ENCODE measurements at places on chromosomes 5 and 9.

DNA sequence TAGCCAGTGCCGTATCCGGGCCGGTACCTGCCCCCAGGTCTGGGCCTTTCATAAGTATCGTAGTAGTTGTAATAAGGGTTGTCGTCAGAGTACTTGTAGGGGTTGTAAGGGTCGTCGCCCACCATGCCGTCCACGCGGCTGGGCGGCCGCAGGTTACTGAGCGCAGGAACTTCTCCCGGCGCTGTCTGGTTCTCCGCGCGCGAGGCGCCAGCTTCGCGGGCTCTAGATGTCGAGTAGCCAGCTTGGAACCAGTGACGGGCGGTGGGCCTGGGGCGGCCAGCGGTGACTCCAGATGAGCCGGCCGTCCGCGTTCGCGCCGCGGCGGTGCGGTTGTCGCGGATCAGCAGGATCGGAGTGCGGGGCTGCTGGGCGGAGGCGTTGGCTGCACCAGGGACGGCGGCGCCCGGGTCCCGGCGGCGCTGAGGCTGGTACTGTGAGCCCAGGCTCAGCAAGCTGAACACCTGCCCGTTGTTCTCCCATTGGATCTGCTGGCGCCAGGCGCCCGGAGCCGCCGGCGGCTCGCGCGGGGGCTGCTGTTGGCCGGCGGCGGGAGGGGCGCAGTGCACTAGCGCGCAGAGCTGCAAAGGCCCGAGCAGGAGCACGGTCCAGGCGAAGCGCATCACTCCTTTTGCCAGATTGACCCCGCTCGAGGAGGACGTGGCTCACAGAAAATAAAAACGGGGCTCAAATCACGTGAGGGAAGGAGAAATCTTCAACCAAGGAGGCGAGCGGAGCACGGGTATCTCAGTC, 518 bp downstream of the LOX start:
- DNase-seq, result no peak

DNA sequence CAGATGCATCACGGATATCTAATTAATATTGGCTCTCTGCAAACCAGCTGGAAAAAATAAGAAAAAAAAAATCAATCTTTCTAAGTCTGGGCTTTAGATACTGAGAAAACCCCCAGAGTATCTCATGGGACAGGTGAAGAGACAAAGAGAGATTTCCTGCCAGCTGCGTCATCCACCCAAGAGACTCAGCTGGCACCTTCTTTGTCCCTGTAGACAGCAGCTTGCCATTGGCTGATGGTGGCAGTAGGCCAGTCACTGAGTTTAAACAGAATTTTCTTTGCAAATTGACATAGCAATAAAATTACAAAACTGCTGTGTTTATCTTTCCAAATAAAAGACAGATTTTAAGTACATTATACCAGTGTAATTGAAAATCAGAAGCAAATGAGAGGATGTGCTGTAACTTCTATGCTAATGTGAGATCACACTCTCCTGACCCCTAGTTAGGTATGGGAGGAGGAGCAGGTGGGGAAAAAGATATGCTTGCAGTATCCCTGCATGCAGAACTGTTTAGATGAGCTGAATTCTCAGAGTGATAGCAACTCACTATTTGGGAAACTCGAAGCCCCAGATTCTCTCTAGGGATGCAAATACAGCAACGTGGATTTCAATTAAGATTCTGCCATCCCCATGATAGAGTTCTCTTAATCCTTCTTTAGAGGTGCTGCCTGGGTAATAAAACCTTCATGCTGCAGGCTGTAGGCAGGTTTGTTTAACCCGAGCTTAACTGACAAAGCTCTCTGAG, 72.2 kb downstream of the NMUR2 start:
- no peak for DNase-seq

GRCh38 chr5:161332343-161332742, 214.2 kb downstream of the GABRB2 start:
- DNase-seq, result no peak

GRCh38 chr5:139065306-139065705, 132.9 kb downstream of the SIL1 start:
- no peak for DNase-seq

- no peak for DNase-seq
Measured at GRCh38 chr5:62068554-62068953, 237.5 kb upstream of the KIF2A start.

GRCh38 chr5:169029661-169030274, 271.2 kb downstream of the SLIT3 start:
- DNase-seq, result no peak

- no peak for DNase-seq
Measured at GRCh38 chr5:172612771-172613170, 28.3 kb upstream of the NEURL1B start.

DNA sequence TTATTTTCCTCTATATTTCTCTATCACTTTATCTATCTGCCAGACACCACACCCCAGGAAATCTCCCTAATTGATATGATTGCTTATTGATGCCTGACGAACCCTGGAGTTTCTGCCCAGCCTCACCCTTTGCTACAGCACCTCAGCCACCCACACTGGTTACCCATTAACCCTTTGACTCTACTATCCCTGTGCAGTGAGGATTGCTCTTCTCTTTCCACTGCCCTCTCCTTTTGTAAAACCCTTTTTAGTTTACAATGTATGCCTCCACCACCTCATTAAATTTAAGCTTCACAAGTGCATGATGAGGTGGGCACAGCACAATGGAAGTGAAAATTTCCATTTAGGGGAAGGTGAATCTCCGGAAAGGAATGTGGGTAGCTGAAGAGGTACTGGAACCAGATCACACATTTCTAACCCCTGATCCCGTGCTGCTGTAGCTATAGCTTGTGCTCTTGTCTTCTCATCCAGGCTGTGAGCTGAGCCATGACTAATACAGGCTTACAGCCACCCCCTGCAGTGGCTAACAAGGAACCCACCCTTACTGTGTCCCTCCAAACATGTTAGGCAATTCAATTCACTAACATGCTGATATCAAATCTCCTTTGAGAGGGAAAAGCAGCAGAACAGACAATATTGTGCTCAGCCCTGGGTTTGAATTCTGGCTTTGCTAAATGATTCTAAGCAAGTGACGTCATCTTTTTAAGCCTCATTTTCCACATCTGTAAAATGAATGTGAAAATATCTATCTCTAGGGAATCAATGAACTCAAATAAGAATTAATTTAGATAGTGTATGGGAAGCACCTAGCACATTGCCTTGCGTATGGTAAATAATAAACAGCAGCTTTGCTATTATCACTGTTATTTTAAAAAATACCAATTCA, 186.9 kb upstream of the TRIM32 start:
- DNase-seq, result no peak

DNA sequence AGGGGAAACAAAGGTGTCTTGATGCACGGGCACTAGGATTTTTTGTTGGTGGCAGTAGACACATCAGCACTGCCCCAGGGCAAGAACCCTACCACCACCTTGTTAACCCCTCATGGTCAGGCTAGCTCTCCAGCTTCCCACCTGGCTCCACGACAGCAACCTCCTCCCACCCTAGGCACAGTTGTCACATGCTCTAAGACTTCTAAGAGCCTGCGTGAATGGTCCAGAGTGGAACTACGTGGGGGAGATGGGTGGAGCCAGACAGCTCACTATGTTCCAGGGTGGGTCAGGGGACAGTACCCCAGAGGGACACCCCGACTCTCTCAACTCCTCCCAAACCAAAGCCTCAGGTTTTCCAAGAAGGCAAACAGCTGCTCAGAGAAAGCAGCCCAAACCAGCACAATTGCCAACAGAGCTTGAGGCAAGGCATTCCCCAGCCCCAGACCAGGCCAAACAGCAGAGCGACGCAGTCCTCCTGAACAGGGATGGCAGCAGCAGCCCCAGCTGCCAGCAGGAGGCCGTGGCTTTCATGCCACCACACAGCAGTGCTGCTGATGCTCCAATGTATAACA, 78.0 kb downstream of the NRG2 start:
- DNase-seq, result no peak

DNA sequence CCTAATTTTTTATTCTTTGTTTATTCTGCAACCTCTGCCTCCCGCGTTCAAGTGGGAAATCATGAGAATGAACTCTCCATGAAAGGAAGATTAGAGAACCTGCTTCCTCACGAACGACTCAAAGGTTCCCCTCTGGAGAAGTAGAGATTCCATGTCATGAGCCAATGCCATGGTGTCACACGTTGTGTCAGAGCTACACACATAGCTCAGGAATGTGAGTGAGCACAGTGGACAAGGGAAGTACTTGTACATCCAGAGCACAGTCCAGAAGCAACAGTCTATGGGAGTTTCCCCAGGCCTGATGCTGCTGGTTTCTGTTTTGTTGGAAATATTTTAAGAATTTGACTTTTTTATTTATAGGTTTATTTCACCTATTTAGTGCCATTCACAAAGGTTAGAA, 26.8 kb upstream of the PPP2CA start:
- no peak for DNase-seq

DNA sequence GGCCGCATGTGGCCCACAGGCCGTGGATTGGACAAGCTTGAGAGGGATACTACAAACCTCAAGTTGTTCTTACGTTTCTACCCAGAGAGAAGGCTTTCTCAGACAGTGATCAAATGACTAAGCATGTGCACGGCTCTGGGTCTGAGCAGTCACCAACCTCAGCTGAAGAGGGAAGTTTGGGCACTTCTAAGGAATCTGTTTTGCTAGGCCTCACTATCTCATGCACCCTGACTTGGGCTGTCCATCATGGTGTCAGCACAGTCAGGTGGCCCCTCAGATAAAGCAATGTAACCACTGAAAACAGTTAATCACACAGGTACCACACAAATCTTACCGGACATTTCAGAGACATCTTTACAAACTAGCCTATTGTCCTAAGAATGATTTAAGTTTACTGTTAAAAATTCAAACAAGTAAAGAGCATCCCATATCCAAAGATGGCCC, 24.6 kb downstream of the CSF2 start:
- DNase-seq, result peak; percentile 21

- no peak for DNase-seq
Measured at GRCh38 chr9:132075853-132076252, 3.8 kb downstream of the MED27 start.

DNA sequence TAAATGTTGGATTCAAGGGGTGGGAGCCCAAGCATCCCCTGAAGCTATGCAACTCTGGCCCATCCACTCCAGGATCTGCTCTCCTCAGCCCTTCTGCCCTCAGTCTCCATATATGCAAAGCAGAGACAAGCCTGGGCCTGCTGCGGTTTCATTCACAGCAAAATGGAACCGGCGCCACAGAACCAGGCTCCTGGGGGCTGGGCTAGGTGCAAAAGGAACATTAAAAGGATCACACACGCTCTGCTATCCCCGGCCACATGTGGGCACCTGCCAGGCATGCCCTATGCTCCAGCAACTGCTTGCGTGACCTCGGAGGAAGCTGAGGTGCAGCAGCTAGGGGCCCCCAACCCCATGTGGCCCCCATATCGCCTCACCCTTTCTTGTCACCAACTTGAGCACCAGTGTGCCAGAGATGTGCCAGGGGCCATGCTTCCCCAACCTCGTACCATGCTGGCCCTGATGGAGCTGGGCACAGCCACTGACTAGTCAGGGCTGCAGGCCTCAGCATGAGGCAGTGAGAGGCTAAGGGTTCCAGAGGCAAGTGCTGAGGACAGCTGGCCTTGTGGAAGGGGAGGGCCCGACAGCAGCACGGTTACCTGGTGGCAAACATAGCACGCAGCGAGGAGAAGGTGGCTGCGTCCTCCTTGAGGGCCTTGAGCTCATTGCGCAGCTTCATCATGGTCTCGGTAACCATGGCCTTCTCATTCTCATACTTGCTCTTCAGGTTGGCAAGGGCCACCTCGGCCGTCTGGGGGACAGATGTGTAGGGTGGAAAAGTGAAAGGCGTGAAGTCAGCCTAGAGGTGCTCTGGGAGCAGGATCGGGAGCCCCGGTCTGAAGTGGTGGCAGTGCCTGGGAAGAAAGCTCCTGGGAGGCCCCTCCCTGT, 47.2 kb downstream of the BICD2 start:
- no peak for DNase-seq

- no peak for DNase-seq
Measured at GRCh38 chr9:130414081-130414731, 30.6 kb upstream of the ASS1 start.

- no peak for DNase-seq
Measured at GRCh38 chr5:68452286-68452685, 236.7 kb downstream of the PIK3R1 start.

DNA sequence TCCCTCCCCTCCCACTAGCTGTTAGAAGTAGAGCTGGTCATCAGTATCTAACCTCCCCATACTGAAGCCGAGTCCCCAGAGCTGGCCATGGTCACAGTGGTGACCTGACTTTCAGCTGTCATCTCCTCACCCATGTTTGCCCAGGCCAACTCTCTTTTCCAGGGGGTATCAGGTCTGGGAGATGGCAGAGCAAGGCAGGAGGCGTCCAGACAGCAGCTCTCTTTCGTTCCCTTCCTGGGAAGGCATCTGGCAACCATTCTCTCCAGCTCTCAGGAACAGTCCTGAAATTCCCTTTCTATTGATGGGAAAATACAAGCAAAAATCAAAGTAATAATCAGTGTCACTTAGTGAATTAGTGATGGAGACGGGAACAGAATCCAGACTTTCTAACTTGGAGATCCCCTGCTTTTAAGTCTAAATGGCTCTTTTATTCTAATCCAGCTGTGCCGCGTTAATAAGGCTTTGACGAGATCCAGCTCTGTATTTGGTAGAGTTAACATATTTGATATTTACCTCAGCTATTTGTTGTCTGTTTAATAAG, 21.3 kb upstream of the AOPEP start:
- no peak for DNase-seq

GRCh38 chr5:83509540-83509939, 38.0 kb downstream of the VCAN start:
- no peak for DNase-seq

- DNase-seq, result no peak
Measured at GRCh38 chr9:33885948-33886347, 69.0 kb downstream of the UBE2R2 start.

GRCh38 chr5:173330338-173331206, 2.4 kb upstream of the STC2 start:
- no peak for DNase-seq

DNA sequence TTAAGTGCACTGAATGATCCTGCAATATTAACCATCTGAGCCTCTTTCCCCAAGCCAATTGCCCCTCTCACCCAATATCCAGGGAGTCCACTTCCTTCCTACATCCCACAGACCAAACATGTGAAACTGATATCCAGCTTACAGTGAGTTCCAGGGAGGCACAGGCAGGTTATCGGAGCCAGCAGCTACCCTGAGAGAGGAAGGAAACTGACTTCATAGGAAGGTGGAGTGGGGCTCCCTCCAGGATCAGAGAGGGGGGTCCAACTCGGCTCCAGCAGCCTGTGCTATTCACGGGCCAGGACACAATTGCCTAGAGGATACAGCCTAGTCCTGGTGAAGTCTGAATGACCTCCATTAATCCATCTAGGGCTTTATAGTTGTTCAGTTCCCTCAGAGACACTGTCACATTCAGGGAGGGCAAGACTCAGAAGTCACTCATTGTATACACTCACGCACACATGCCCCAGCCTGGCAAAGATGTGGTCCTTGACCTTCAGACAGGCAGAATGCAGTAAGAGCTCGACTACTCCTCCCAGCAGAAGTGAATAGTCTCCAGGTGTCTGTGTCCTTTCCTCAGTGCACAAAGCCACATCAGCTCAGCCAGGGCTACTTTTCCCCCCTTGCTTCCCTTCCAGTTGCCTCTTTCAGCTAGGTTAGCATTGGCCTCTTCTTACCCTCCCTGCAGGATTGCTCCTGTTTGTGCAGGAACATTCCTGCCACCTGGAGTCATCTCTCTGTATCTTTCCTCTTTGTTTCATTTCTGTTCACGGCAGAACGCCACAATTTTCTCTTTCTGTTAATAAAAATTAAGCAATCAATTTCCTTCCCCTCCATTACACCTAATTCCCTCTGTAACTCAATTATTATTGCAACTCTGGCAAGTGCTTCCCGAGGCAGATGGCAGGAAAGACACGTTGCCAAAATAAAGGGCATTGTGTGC, 501.7 kb downstream of the ARHGEF28 start:
- no peak for DNase-seq
